ENCODE measurements at places on chromosomes 3 and 15. TPM values are rescaled to one million over a fixed set of nuclear protein-coding genes. Genes with fewer than 3 reads are reported as not detected.

GRCh38 chr3:45631486-45631885 is 36.9 kb downstream of the LIMD1 start:
- no peak for DNase-seq

- DNase-seq, result no peak
These were observed 223.0 kb downstream of the NR2F2 start for GRCh38 chr15:96553451-96553850.

DNA sequence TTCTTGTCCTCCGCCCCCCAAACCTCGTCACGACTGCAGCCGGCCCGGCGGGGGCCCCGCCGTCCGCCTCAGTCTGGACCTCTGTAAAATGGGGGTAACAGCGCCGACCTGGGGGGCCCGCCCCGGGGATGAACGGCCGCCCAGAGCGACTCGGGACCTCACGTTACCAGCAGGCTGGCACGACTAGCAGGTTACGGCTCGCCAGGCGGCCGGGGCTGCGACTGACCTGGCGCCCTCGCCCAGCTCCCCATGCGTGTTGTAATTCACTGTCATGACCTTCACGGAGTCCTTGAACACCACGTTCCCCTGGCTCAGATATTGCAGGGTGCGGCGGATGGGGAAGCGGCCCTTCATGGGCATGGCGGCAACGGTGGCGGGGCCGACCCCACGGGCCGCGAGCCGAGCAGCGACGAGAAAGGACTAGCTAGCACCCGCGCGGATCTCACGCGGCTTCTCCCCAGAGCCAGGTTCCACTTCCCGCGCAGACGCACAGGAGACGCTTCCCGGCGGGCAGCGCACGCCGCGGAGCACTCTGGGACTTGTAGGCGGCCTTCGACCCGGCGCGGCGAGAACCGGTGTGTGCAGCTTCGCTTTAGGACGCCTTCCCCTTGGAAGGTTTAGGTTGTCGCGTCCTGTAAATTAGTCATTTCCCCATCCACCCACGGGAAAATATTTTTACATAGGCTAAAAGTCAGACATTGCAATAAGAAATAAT is at the start of gene MRPS25:
Gene MRPS25 (minus strand): TSS at position 481 of the 715 bp plus-strand sequence. CDS start 121 bp downstream, at position 360.
- peak; percentile 82 for DNase-seq

DNA sequence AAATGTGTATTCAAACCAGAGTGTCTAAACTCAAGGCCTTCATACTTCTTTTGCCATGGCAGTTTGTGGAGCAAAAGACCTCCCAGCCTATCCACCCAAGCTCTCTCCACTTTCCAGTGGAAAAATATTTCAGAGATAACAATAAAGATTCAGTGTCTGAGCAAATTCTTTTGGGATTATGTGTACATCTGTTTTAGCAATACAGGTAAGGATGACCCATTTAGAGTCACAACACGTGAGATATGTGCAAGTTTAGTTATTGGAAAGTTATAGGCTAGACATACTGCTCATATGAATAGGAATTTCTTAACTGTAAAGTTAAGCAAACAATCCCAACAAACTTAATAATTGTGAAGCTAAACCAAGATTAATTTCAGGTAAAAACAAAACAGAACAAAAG is 174.5 kb upstream of the LRIG1 start:
- no peak for DNase-seq

DNA sequence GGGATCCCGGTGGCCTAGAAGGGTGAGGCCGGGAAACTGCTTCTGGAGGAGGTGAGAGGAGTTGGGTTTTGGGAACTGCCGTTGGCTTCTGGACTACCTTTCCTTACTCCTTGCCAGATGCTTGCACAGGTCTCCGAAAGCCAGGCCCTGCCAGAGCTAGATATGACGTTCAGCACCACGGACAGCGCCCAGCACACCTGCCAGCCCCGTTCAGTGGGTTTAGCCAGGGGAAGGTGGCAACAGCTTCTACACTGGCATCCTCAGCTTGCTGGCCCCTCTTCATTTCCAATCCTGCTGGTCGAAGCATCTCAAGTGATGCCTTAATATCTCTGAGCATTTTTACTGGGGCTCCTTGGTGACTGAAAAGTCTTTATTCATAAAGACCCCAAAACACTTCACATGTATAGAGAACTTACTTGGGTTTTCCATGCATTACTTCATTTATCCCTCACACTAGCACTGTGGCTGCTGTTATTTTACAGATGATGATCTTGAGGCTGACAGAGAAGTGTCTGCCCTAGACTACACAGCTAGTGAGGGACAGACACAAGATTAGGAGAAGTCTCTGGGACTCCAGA is 21.9 kb downstream of the HCN4 start:
- peak; percentile 31 for DNase-seq

GRCh38 chr3:44068753-44069152 is 172.9 kb upstream of the TOPAZ1 start:
- DNase-seq, result no peak

- no peak for DNase-seq
These were observed 237.6 kb downstream of the ITPR1 start for GRCh38 chr3:4730719-4731118.

DNA sequence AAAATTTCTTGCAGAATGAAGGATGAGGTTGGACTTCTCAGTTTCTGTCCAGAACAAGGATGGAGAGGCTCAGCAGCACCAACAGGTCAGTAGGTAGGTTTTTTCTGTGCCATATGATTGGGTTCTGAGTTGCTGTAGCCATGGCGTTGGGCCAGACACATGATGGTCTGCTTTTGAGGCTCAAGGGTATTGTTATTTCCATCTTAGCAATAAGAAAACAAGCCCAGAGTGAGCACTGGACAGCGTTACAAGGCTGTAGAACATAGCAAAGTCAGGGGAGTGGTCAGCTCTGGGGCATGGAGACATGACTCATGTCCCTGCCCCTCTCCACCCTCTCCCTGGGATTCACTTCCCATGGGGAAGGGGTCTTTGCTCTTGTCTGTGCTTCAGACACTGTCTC is 137.6 kb upstream of the TOPAZ1 start:
- no peak for DNase-seq

The TTC14 gene
- 44.4 TPM for total RNA-seq

DNA sequence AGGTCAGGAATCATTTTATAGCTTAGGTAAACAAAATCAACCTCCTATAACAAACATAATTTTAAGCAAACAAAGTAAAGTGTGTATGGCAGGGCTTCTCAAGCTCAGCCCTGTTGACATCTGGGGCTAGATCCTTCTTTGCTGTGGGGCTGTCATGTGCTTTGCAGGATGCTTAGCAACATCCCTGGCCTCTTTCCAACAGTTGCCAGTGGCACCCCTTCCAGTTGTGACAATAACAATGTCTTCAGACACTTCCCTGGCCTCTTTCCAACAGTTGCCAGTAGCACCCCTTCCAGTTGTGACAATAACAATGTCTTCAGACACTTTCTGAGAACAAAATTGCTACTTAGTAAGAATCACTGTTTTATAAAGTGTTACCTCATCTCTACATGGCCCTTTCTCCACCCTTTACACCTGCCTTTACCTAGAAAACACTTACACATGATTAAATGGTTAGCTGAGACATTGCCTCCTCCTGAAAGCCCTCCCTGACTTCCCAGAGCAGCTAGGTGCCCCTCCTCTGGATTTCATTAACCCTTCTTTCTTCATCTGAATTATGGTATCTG is 194.0 kb upstream of the LMCD1 start:
- no peak for DNase-seq

- DNase-seq, result no peak
These were observed 227.1 kb upstream of the CGNL1 start for GRCh38 chr15:57149196-57149595.

GRCh38 chr3:156290924-156291271 is 170.5 kb downstream of the KCNAB1 start:
- DNase-seq, result no peak

DNA sequence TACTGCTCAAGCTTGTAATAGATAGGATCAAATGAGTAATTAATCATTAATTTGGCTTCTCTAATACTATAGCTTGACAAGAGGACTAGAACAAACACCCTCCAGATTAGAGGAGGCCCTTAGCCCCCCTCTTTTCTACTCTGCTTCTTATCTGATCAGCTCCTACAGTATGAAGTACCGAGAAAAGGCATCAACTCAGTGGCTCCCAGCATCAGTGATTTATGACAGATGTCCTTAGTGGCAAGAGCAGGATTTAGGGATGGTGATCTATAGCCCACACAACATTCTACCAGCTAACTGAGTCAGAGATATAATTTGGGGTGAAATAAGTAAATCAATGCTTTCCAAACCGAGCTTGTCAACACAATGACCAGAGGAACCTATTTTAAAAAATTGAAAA is 541.1 kb downstream of the NLGN1 start:
- DNase-seq, result peak; percentile 6

- DNase-seq, result peak; percentile 89
These were observed at the start of gene BSN for GRCh38 chr3:49553692-49554632. Gene BSN (plus strand): TSS chr3:49554477. CDS start chr3:49554603, 126 bp downstream.

The BOC gene
- 6.0 TPM for total RNA-seq

DNA sequence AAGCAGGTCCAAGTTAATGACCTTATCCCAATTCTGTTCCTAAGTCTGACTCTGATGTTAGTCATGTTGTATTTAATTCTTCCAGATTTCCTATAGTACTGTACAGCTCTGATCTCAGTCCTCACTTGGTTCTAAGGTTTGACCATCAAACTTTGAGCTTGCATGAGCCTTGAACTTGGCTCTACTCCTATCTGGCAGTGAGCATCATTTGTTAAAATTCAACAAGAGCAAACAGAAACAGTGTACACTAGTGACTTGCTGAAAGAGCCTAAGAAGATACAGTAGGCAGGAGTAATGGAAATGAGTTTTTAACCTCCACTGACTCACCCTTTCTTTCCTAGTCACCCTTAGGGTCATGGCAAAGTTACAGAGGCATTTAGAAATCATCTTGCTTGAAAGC is 451.1 kb upstream of the TPRG1 start:
- DNase-seq, result no peak

- DNase-seq, result no peak
These were observed 35.2 kb downstream of the CPN2 start for GRCh38 chr3:194315965-194316361.

DNA sequence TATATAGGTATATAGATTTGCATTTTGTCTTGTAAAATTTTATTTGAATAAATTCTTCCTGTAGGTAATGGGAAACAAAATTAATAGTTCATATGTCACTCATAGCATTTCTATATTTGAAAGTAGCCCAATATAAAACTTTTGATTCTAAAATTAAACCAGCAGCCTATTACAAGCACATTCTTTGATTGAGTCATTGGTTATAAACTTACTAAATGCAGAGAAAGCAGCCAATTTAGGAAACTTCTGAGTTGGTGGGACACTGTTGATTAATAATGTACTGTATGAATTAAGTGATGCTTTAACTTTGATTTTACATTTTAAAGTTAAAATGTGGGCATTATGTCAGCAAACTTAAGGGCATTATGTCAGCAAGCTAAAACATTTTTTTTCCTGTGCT is 34.5 kb downstream of the NR1D2 start:
- DNase-seq, result no peak

DNA sequence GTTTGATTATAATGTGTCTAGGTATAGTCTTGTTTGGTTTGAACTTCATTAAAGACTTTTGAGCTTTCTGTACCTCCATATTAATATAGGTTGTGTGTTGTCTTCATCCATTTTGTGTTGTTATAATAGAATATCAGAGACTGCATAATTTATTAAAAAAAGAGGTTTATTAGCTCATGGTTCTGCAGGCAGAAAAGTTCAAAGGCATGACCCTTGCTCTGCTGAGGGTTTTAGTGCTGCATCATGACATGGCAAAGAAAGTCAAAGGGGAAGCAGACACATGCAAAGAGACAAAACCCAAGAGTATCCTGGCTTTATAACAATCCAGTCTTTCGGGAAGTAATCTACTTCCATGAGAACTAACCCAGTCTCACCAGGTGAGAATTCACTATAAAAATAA is 358.2 kb downstream of the EDEM1 start:
- no peak for DNase-seq

DNA sequence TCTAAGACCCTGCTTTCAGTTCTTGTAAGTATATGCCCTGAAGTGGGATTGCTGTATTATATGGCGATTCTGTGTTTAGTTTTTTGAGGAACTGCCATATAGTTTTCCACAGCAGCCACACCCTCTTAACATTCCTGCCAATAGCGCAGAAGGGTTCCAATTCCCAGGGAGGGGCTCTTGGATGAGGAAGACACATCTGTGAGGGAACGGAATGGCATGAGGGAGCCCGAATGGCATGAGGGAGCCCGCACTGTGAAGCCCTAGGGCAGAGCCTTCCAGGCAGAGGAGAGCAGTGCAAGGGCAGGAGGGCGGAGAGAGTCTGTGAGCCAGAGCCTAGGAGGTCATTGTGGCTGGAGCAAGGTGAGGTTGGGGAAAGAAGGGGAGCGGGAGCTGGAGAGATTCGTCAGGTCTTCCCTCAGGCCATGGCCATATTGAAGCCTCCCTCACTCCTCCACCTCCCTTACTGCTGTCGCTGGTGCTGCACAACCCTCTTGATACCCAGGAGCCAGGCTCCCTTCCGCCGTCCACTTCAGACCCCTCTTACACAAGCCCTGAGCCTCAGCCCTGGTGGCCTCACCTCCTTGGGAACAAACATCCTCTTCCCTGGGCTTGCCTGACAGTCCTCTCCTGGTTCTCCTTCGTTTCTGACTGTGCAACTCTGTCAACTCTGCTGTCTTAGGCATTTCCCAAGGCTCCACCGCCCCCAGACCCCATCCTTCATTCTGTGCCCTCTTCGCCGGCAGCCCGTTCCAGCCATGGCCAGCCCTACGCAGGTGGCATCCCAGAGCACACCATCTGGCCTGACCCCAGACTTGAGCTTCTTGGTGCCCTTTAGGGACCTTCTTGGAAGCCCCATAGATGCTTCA is 51.4 kb downstream of the FGD5 start:
- DNase-seq, result no peak

The TMOD2 gene
- 10.8 TPM for total RNA-seq

DNA sequence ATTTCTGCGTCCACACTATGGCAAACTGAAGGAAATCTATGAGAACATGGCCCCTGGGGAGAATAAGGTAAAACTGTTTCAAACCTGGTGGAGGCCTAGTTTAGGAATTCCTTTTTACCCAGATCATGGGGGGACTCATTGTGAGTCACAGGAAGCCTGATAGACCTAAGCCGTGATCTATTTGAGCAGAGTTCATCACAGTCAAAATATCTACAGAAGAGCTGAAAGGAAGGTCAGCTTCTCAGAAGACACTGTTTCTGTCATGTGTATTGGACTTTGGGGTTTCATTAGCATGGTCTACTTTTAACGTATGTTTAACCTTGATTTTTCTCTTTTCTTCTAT is 1.3 kb downstream of the PSMD2 start:
- no peak for DNase-seq

- no peak for DNase-seq
These were observed 109.6 kb upstream of the TMCO5A start for GRCh38 chr15:37824717-37825382.

All from left lung (tissue), 14 donors.